Activated CD4-positive, alpha-beta T cell treated with anti-CD3 and anti-CD28 coated beads, Interleukin-2, amount 50 U/mL, for 1 hour (primary cell): ENCODE measurements at places on chromosomes 6 and 20.

DNA sequence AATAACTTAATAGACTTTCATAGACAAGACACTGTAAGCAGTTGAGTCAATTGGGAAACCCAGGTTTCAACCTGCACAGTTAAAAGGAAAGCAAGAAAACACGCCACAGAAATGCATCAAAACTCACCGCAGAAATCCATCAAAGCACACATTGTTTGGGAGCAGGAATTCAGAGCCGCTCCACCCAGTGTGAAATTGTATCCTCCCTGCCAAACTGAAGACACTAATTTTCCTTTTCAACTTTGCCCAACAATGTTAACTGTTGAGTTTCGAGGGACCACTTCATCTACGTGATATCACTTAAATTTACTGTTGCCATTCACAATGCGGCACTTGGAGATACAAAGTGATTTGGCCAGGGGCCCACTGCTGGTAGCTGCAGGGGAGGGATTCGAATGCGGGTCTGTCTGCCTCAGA is 92.7 kb downstream of the DACT2 start:
- no peak for DNase-seq

GRCh38 chr6:167219967-167220512 is 62.3 kb upstream of the GPR31 start:
- DNase-seq: no peak

DNA sequence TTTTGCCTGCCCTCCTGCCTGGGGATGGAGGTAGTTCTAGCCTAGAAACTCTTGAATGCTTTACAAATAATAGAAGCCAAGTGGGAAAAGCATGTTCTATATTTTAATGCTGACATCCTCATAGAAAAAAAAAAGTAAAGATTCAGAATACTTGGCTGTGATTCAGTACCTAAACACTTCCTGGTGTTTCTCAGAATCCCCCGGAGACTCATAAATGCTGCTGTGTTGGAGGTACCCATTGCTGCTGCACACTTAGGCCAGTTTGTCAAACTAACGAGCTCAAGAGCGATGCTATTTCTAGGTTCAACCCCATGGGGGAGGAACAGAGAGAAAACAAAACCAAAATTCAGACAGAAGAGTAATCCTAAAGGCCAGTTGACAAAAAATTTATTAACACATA is 38.8 kb upstream of the ZFP64 start:
- no peak for DNase-seq

GRCh38 chr6:107536180-107536961 is 46.5 kb downstream of the SOBP start:
- DNase-seq: no peak

DNA sequence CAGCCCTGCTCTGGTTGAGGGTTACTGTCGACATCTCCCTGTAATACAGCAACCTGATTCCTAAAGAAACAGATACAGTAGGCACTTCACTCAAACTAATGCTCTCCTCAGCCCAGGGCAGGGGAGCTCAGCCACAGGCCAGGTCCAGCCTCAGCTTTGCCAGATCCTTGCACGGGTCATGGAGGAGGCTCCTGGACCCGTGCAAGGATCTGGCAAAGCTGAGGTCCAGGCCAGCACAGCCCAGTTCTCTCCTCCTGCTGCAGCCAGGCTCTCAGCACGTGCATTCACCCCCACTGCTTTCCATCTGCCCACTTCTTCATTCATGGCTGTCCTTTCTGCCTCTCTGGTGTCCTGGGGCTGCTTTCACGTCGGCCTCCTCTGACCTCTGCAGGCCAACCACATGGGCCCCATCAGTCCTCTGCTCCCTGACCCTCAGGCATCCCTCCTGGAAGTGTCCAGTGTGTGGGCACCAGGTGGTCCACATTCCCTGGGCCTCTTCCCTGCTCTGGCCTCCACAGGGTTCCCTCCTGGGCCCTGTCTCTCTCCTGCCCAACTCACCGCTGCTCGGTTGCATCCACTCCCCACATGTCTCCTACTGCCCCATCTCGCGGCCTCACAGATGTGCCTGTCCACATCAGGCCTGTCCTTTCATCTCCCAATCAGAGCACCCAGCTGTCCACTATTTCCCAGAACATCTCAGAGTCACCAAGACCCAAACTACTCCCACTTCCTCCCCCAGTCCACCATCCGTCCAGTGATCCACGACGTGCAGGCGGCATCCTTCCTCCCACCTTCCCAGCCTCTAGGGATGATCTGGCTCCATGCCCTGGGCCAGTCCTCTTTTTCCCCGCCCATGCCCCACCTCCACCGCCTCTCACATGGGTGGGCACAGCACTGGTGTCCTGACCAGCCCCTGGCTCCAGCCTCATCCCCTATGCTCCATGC is 11.8 kb upstream of the CD93 start:
- DNase-seq: no peak

DNA sequence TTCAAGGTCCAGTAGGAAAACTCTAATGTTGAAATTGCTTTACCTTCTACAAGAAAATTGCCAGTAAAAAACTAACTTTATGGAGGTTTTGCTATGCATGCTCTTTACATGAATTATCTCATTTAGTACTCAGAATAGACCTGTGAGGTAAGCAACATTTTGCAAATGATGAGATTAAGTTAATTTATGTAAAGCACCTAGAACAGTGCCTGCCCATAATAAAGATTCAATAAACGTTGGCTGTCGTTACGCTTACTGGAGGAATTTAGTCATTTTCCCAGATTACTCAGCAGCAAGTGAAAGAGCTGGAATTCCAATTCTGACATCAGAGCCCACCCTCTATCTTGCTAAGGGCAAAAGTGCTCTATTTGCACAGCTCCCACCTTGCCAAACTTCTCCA is 69.4 kb upstream of the ARID1B start:
- DNase-seq: no peak

DNA sequence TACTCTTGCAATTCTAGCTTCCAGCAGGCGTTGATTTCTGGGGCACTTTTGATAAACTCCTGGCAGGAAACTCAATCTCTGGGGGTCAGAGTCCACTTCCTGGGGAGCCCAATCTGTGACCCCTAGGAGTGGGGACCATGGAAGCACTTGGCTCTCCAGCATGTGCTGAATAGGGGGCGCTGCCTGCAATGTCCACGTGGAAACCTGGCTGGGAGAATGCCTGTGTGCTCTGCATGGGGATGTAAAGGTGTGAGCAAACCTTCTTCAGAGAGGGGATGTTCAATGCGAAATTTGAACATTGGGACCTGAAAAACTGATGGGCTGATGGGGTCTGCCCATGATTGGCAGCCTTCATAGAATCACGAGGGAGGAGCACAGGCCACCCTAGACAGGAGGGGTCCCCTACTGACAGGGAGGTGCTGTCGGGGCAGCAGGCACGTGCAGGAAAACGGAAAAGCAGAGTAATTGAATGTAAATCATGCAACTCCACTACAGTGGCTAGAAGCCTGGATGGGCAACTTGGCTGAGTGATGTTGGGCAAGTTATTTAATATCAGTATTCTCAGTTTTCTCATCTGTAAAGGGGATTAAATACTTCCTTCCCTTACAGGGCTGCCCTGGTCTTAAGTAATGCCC is 47.8 kb downstream of the CEP43 start:
- no peak for DNase-seq

GRCh38 chr6:116883005-116883404 is 6.0 kb downstream of the RFX6 start:
- DNase-seq: no peak

- no peak for DNase-seq
Measured at GRCh38 chr6:137259349-137259748, 40.2 kb upstream of the IFNGR1 start.

GRCh38 chr20:43293068-43293786 is 103.5 kb upstream of the PTPRT start:
- DNase-seq: no peak

- no peak for DNase-seq
Measured at GRCh38 chr20:60054716-60055634, 96.8 kb downstream of the CDH26 start.

- DNase-seq: no peak
Measured at GRCh38 chr6:118844915-118845314, 49.0 kb upstream of the ASF1A start.

DNA sequence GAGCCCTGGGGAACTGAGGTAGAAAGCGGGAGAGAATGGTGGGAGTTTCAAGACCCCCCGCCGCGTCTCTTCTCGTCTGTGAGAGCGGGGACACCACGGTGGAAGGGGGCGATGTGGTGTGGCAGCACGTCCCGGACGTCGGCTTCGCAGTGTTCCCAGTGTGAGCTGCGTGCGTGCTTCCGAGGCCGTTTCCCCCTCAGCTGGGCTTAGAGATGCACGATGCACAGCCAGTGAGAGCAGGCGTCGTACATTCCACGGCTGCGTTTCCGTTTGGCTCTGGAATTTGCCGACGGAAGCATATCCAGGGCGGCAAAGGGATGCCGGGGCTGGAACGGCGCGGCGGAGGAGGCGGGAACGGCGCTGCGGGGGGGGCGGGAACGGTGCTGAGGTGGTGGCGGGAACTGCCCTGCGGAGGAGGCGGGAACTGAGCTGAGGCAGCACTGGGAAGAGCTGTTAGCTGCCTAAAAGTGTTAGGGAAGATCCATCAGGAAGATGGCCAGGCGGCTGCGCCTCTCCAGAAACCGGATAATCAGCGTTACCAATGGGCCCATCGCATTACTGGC is 37.7 kb downstream of the KIF25 start:
- DNase-seq: no peak

GRCh38 chr6:52674666-52675065 is 3.8 kb downstream of the TMEM14A start:
- no peak for DNase-seq

DNA sequence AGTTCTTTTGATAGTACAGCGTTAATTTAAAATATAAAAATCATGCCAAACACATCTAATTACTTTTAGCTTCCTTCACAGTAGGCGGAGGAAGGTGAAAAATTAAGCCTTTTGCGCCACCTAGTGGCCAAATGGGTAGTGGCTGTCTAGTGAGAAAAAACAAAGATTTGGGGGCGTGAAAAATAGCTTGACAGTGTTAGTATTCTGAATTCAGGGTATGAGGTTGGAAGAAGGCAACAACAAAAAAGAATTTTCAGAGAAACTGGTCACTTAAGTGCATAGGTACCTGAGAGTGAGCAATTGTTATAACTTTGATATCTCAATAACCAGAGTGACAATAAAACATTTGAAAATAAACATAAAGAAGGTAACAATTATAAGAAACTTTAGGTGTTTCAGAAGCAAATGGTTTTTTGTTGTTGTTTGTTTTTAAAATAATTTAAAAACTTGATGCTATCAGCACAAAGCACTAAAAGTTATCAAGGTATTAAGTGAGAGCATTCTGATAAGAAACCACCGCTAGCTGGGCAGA is 14.3 kb downstream of the PSMB9 start:
- DNase-seq: peak; percentile 89
